ENCODE measurements at places on chromosomes 6 and 20. TPM values are rescaled to one million over a fixed set of nuclear protein-coding genes. Genes with fewer than 3 reads are reported as not detected.
A peak's percentile ranks its signal among the peaks of the same experiment; 100 is the strongest.

- DNase-seq, result no peak
Observed at GRCh38 chr20:6635034-6635736, 132.3 kb upstream of the BMP2 start.

DNA sequence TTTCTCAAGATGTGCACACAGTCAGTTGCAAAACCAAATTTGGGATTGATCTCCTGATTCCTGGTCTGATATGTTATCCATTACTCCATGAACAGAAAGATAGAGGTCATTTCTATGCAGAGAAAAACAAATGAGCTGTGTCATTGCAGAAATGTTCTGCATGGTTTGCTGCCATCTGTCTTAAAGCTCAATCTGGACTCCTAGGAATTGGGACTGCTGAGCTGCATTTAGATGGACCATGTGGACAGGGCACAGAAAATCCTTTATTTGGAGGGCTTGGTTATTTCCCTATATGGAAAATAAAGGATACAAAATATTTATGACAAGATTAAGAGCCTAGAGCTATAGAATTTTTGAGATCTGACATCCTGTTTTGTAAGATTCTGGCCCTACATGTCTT, 91.3 kb downstream of the ADGRB3 start:
- no peak for DNase-seq

DNA sequence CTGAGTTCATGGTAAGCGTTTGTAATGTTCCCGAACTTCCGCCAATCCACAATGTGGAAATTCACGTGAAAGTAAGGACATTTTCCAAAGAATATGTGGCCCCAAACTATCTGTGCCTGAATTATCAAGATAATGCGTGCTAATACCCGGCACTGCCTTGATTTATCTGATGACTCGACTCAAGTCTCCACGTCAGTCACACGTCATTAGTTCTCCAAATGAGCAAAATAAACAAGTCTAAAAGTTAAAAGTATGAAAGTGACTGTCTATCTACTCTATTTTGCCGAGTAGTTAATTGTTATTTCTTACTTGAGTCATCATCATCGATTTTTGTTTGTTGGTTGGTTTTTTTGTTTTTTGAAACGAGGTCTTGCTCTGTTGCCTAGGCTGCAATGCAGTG, 21.7 kb upstream of the FOXC1 start:
- no peak for DNase-seq

DNA sequence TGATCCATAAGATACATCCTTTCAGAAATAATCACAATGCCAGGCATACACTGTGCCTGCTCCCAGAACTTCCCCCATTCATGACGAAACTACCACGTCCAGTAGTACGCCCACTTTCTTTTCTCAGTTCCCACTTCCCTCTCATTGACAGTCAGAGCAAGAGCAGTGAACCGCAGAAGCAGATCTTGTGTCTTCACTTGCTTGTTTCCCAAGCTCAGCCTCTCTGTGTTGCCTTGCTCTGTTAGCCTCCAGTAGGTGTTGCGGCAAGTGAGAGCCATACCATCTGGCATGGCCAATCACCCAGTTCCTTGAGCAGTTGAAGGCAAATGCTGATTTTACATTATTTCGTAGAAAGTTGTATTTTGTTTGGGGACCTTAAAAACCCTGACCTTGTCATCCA, 11.7 kb downstream of the UST start:
- peak; percentile 66 for DNase-seq

DNA sequence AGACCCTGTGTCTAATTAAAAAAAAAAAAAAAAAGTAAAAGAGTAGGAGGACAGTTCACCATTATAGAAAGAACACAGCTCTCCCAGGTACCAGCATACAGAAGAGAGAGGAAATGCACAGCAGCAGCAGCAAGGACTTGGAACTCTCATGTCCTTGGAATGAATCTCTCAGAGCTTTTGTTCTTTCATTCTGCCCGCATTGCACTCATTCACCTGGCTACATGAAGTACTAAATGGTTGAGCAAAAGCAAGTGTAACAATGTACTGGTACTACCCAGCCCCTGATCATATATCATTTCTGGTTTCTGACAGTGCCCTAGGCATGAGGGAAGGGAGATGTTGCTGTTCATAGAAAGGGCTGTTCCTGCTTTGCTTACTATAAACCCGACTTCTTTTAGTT, 12.1 kb upstream of the BTN3A3 start:
- DNase-seq, result no peak

DNA sequence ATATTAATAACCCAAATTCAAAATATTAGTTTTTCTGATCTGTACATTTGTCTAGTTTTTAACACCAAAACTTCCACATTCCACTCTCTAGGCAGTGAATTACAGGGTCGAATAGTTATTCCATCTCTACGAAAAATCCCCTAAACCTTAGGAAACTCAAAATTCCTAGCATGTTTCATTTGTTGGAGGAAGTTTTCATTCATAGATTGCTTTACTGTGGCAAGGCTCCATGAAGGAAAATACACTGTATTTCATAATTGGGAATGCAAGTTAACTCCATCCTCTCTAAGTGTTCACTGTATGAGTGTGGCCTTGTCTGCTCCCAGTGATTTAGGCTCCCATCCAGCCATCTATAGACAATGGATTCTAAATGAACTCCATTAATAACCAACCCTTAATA, 296.1 kb downstream of the TENT5A start:
- no peak for DNase-seq

DNA sequence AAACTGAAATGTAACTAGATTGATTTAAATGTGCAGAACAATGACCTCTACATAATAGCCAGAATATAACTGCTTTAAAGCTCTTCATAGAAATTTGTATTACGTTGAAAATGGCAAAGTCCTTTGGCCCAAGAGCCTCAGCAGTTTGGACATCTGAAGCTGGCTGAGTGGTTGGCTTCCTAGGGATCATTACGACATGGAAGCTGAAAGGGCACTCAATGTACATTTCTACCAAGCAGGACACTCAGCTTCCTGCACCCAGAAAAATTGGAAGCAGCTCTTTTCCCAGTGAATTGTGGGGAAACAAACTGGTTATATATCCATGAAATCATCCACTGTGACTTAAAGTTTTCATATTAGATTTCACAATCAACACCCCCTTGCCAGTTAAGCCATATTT, 40.2 kb upstream of the TNFRSF21 start:
- DNase-seq, result no peak

GRCh38 chr20:965956-966355, 36.2 kb downstream of the RSPO4 start:
- DNase-seq, result no peak

DNA sequence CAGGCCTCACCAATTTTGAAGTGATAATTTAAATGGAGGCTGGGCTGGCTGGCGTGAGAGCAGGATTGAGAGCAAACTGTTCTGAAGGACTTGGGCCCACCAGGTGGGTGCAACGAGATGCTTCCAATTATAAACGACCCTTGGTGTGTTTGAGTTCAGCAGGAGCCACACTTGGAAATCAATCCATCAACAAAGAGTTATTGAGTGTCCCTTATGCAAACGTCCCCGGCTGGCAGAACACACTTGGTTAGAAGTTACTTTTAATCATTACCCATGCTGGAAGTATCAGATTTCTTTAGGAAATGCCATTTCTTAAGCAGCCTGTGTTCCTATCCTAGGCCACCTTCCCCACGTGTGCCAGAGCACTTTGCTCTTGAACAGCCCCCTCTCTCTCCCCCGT, 37.8 kb upstream of the ZNF831 start:
- no peak for DNase-seq

The PEX7 gene
- 14.3 TPM for total RNA-seq

The ACTR5 gene
- total RNA-seq, result 7.1 TPM

The EYS gene
- not detected for total RNA-seq

The STMN3 gene
- total RNA-seq, result 11.7 TPM

The ENPP4 gene
- total RNA-seq, result 2.6 TPM

The C2 gene
- total RNA-seq, result 24.6 TPM

The TRIM15 gene
- not detected for total RNA-seq
